ENCODE measurements at places on chromosomes 7 and 10. TPM values are rescaled to one million over a fixed set of nuclear protein-coding genes. Genes with fewer than 3 reads are reported as not detected.
A peak's percentile ranks its signal among the peaks of the same experiment; 100 is the strongest.

DNA sequence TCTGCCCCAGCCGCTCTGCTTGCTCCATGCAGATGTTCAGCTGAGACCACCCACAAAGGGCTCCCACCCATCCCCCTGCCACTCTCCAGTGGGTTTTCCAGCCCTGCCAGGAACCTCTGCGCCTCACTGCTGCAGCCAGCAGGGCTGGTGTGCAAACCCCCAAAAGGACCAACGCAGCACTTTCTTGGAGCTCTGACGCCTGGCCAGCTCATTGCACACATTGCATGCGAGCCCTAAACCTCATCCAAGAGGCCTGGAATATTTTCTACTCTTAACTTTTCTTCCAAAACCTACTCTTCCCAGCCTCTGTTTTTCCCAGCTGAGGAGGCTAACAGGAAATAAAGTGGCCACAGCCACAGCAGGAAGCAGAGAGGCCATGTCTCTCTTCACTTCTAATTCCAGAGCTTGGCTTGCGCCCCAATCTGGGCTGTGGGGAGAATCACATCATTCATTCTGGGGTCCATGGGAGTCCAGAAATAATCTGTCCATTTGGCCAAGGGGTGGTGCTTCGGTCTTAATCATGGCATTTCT, 4.6 kb upstream of the FAM170B start:
- DNase-seq = peak; percentile 56

Gene ASB13
- total RNA-seq = 7.0 TPM

DNA sequence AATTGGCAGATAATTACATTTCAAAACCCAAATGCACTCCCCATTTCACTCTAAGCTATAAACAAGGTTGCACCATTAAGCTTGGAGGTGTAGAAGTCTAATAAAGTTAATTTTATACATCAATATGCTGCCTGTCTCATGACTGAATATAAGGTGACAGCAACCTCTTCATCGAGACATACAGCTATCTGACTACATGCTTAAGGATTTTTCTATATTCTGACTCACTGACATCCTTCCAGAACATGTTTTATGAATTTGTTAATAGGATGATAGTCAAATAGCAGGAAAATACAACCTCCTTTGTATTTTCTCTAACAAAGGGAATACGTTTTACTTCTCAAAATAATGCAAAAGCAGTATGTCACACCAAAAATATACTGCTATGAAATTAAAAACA, 76.6 kb downstream of the NRBF2 start:
- no peak for DNase-seq

Gene PPP1R17
- not detected for total RNA-seq

- no peak for DNase-seq
Measured at GRCh38 chr10:10872764-10873163, 144.9 kb upstream of the CELF2 start.

GRCh38 chr10:132859084-132859855, 73.3 kb upstream of the NKX6-2 start:
- no peak for DNase-seq

DNA sequence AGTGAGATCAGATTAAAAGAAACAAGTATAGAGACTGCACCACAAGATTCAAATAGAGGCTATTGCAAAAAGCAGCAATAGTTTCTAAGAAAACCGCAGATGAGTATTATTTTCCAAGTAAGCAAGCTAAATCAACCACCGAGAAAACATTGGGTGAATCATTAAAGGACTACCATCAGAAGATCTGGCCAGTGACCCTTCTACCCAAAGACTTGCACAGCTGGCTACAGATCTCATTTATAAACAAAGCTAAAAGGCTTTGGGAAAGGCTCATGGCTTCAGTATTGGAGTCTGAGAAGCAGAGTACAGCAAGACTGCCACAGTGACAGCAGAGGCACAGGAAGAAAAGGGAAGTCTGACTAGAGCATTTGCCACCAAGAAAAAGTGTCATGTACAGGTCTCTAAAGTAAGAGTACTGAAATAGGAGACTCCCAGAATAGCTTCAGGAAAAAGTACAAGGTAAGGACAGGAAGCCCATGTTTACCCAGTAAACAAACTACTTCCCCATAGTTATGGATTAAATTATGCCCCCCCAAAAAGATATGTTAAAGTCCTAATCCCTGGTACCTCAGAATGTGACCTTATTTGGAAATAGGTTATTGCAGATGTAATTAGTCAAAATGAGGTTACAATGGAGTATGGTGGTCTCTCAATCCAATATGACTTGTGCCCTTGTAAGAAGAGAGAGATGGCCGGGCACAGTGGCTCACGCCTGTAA, 19.0 kb downstream of the STEAP1 start:
- DNase-seq = peak; percentile 53

DNA sequence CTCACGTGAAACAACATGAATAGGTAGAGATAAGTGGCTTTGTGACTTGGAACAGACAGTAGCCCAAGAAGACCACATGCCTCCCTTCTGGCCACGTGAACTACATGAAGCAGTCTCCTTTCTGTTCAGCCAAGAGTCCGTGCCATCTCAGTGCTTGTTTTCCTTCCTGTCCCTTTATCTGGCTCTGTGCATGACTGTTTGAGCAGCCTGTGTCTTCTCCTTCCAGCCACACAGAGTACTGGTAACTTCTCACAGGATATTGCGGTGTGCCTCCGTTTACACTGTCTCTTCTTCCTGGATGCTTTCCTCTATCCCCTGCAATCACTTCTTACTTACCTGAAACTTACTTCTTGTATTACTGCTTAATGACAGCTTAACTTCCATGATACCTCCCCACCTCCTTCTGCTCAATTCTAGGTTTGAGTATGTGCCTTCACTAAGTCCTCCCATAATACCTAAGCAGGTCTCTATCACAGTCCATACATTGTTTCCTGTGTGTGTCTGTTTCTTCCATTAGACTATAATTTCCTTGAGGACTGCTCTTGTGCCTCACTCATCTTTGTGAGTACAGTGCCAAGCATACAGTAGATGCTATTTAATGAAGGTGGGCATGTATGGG, 748.7 kb downstream of the AUTS2 start:
- no peak for DNase-seq

Gene BHLHA15
- not detected for total RNA-seq

Gene PITRM1
- 45.3 TPM for total RNA-seq

DNA sequence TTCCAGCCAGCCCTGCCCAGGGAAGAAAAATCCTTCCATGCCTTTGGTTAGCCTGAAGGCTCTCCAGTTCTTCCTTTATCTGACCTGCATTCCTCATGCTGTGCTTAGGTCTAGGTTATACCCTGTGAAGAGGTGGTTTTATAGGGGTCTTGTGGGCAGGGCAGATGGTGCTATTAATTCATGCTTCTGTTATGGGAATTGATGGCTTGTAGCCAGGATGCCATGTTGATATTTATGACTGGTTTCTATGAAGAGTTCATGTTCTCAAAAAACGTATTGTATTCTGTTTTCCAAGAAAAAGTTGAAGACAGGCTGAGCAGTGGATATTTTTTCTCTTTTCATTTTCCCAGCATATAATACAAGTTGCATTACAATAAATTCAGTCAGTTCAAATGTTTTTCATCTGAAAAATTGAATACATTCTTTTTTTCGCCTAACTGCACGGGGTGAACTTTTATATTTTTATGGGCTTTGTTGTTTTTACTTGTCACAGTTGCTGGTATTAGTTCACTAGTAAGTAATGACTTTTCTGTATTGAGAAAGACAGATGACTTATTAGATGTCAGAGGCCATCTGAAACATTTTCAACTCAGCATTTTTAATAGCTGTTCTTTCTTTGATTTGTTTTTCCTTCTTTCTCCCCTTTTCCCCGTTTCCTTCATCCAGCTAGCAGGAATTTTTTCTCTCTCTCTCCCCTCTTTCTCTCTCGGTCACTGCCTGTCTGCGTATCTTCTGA, 322.8 kb downstream of the LRMDA start:
- no peak for DNase-seq

DNA sequence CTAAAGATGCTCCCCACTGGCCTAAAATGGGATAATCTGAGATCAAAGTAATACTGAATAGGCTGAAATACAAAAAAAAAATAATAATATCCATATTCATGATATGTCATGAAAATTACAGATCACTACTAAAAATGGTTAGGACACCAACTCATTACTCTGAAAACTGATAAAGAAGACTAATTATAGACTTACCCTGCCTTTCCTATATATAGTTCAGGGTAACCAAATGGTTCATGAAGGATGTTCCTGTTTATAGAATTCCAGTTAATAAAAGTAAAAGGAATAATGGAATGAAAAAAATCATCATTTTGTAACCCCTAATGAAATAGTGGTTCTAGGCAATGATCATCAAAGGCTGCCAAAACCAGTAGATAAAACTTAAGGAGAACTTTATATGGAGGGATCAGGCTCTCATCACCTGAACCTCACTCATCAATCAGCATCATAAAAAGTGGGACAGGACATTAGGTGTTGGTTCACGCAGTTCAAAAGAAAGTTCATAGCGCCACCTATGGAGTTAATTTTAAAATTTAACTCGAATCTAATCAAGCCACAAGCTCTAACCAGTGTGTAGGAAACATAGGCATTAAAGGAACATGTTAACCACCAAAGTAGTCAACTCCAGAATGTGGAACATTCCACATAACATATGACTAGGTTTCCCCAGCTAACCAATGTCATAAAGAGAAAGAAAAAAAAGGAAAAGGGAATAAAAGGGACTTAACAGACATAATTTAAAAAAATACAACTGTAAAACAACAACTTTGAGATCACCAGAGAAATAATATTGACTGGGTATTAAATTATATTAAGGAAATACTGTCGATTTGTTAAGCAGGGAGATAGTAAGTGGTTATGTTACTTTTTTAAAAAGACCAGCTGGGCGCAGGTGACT, 35.7 kb downstream of the P4HA1 start:
- peak; percentile 41 for DNase-seq

GRCh38 chr10:106179430-106179829, 985.1 kb downstream of the SORCS1 start:
- no peak for DNase-seq

DNA sequence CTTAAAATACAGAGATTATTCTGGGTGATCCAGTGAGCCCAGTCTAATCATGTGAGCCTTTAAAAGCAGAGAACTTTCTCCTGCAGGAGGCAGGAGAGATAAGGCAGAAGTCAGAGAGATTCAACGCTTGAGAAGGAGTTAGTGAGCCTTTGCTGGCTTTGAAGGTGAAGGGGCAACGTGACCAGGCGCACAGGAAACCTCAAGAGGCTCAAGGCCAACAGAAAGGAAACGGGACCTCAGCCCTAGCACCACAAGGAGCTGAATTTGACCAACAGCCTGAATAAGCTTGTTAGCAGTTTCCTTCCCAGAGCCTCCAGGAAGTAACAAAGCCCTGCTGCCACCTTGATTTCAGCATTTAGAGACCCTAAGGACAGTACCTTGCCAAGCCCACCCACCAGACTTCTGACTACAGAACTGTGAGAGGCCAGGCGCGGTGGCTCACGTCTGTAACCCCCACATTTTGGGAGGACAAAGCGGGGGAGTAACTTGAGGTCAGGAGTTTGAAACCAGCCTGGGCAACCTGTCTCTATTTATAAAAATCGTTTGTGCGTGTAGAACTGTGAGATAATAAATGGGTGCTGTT, 87.3 kb upstream of the KAT6B start:
- DNase-seq = peak; percentile 26

Gene TMEM184A
- 3.3 TPM for total RNA-seq

Gene CYP2C8
- total RNA-seq = not detected

DNA sequence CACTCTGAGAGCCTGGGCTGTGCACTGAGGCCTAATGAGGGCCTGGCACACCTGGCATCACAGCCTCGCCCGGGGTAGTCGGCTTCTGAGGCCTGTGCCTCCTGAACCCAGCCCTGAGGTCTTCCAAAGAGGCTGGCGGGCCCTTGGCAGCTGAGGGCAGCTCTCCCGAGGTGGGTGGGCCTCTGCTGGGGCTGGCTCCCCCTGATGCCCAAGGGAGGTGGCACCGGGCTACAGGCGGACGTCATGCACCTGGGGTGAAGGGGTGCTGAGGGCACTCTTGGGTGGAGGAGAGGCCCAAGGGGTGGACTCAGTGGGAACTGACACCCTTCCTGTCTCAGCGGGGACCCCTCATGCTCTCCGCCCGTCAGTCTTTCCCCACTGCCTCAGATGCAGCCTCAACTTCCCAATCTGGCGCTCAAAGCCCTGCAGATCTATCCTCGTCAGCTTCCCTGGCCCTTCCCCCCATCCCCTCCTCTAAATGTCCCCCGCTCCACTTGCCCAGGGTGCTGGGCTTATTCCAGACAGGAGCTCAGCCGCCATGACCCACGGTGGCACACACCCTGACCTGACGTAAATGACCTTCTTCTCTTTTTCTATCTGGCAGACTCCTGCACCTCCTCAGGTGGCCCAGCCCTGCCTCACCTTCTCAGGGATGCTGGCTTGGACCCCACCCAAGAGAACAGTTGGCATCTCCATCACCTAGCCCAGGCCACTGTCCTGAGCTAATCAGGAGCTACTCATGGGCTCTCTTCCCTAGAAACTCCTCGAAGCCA, 38.2 kb downstream of the MYL10 start:
- DNase-seq = no peak

Gene CHN2
- not detected for total RNA-seq

Gene PRPS1L1
- total RNA-seq = not detected

GRCh38 chr7:716222-716621, 10.3 kb upstream of the DNAAF5 start:
- DNase-seq = no peak

Gene TMEM236
- total RNA-seq = not detected

GRCh38 chr7:26413007-26413691, 121.5 kb downstream of the SNX10 start:
- DNase-seq = no peak

DNA sequence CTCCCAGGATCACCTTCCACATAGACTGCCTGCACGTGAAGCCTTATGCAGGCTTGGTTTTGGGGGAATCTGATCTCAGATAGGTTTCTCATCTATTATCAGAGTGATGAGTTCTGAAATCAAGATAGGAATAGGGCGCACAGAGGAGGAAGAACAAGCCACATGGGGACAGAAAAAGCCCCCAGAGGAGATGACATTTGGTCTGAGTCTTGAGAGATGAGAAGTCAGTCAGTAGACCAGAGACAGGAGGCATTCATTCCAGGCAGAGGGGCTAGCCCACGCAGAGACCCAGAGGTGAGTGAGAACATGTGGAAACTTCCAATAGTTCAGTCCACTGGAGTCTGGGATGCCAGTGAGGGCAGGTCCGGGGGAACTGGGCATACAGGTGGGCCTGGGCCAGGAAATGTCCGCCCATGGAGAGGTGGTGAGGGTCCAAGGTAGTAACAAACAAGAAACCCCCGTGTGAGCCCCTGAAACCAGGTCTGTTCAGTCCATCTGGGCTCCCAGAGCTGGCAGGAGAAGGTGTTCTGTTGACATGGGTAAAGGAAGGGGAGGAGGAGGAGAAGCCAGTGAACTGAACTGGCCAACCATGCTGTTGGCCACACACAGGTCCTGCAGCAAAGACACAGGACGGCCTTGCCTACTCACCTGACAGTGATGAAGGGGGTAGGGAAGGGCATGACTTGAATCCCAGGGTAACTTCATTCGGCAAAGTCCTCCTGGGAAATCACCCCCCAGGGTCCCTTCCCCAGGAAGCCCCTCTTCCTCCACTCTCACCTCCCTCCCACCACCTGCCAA, 69.3 kb upstream of the SMNDC1 start:
- no peak for DNase-seq
